ENCODE measurements at places on chromosomes 2 and 18.

- DNase-seq = no peak
Measured at GRCh38 chr18:79926715-79927606, 24.5 kb downstream of the SLC66A2 start.

- DNase-seq = no peak
Measured at GRCh38 chr2:150480971-150481830, 6.3 kb downstream of the RND3 start.

- DNase-seq = no peak
Measured at GRCh38 chr2:117885308-117885707, 70.8 kb downstream of the DDX18 start.

DNA sequence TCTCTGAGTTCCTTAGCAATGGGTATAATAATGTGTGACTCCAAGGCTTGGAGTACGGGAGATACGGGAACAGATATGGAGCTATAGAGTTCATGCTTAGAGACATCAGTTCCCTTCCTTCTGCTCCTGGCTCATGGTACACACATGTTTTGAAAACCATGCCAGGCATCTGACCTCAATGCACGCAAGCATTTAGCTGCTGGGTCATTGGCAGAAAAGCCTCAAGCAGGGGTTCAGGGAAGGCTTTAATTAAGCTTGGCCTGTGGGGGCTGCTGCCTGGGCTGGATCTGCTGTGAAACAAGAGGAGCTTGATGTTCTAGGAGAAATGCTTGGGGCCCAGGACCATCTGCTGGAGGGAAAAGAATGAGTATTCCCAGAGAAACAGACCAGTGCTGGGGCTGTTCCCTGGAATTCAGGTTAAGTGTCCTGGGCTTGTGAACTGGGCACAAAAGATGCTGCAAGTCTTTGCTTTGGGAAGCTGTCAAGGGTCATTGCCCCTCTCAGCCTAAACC is 3.2 kb downstream of the ALLC start:
- no peak for DNase-seq

GRCh38 chr18:26992926-26993325 is 127.4 kb upstream of the AQP4 start:
- DNase-seq = no peak

- DNase-seq = no peak
Measured at GRCh38 chr18:79383388-79384056, 12.2 kb upstream of the NFATC1 start.

DNA sequence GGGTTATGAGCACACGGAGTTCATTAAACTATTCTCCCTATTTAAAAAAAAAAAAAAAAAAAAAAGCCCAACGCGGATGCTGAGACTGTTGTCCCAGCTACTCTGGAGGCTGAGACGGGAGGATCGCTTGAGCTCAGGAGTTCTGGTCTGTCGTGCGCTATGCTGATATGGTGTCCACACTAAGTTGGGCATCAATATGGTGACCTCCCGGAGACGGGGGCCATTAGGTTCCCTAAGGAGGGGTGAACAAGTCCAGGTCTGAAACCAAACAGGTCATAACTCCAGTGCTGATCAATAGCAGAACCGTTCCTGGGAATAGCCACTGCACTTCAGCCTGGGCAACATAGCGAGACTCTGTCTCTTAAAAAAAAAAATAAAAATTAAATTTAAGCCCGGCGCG is 12.9 kb upstream of the ANKRD53 start:
- DNase-seq = no peak

- DNase-seq = no peak
Measured at GRCh38 chr18:27411911-27412310, 226.8 kb upstream of the CHST9 start.

GRCh38 chr18:69758458-69758857 is 189.2 kb downstream of the CD226 start:
- no peak for DNase-seq

- peak; percentile 64 for DNase-seq
Measured at GRCh38 chr2:37671009-37671815, at the start of gene CDC42EP3. Gene CDC42EP3, minus strand, starts transcription at chr2:37671642. Its CDS starts 25,055 bp downstream, at chr2:37646587.

All from T-helper 2 cell treated with Interferon-gamma antibody and Interleukin-4, amounts not matched to agents 5 μg/mL and 100 μg/mL, for 36 hours (primary cell).